Thymus (tissue), 14 donors: ENCODE measurements at places on chromosomes 2 and 18. TPM values are rescaled to one million over a fixed set of nuclear protein-coding genes. Genes with fewer than 3 reads are reported as not detected.
A peak's percentile ranks its signal among the peaks of the same experiment; 100 is the strongest.

CCDC74B gene
- total RNA-seq, result 2.9 TPM

CHRNA1 gene
- 2.2 TPM for total RNA-seq

SRD5A2 gene
- 0.28 TPM for total RNA-seq

SDC1 gene
- 6.8 TPM for total RNA-seq

REG3G gene
- 0.09 TPM for total RNA-seq

HTR2B gene
- 1.1 TPM for total RNA-seq

DNA sequence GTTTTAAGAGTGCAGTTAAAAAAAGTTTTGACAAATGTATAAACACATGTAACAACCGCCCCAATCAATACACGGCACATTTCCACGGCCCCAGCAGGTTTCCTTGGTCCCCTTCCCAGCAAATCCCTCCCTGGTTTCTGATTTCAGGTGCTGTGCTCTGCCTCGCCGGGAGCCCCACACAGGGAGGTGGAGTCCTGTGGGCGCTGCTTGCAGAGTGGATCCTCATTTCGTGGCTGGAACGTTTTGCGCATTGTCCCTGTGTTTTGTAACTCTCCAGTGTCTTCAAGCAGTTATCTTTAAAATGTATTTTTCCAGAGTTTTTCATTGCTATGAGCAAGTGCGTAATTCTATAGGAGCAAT, 124.8 kb downstream of the GALR1 start:
- H3K4me1 ChIP-seq, result no peaks in the 10 kb centered on the region
- no peak for DNase-seq
- H3K36me3 ChIP-seq, result no peaks in the 10 kb centered on the region

DNA sequence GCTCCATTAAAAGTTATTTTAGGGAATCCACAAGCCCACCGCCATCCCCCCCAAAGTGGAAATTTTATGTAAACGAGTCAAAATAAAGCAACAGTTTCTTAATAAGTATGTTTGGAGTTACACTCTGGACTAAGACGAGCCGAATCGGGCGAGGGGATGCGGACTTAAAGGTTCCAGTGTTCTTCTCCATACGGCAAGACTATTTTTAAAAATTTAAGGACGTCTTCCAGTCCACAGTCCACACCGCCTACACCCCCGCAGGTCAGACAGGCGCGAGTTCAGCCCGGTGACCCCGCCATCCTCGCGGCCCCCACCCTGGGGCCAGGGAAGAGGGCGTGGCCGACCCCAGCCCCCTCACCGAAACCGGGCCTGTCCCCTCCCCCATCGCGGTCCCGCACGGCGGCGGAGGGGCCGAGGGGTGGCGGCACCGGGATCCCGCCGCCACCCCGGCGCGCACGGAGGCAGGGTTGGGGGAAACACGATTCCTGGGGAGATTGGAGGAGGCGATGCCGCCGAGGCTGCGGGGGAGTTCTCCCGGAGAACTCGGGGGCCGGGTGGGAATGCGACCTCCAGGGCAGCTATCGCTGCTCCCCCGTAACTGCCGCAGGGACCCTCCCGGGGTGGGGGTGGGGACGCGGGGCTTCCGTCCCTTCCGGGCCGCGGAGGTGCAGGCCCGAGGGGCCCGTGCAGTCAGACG, 24.5 kb upstream of the SMAD7 start:
- H3K27ac ChIP-seq, result no peak overlapping the region
- no peaks in the 10 kb centered on the region for H3K36me3 ChIP-seq
- no peak for DNase-seq

- DNase-seq, result peak; percentile 42
- H3K4me3 ChIP-seq, result peak overlapping the region; percentile 11
- H3K27ac ChIP-seq, result no peak overlapping the region
- H3K36me3 ChIP-seq, result no peaks in the 10 kb centered on the region
- H3K27me3 ChIP-seq, result no peaks in the 10 kb centered on the region
Observed at GRCh38 chr2:40488927-40489677, 37.2 kb upstream of the SLC8A1 start.

GRCh38 chr18:57574866-57575265, 11.6 kb downstream of the FECH start:
- H3K27me3 ChIP-seq, result no peaks in the 10 kb centered on the region
- H3K4me3 ChIP-seq, result no peak overlapping the region
- peaks cover 18% of the 10 kb centered on the region for H3K4me1 ChIP-seq
- H3K36me3 ChIP-seq, result peaks cover 49% of the 10 kb centered on the region
- H3K27ac ChIP-seq, result no peak overlapping the region
- no peak for DNase-seq

- no peak overlapping the region for H3K4me3 ChIP-seq
- H3K27ac ChIP-seq, result no peak overlapping the region
- H3K36me3 ChIP-seq, result no peaks in the 10 kb centered on the region
- DNase-seq, result no peak
- no peaks in the 10 kb centered on the region for H3K4me1 ChIP-seq
Observed at GRCh38 chr2:37730037-37730818, 58.8 kb upstream of the CDC42EP3 start.
